ENCODE measurements at places on chromosomes 3 and 15.
A peak's percentile ranks its signal among the peaks of the same experiment; 100 is the strongest.

- DNase-seq: no peak
These were observed 135.5 kb upstream of the RARB start for GRCh38 chr3:25292595-25292994.

- no peak for DNase-seq
These were observed 113.5 kb downstream of the KCNAB1 start for GRCh38 chr3:156233876-156234275.

DNA sequence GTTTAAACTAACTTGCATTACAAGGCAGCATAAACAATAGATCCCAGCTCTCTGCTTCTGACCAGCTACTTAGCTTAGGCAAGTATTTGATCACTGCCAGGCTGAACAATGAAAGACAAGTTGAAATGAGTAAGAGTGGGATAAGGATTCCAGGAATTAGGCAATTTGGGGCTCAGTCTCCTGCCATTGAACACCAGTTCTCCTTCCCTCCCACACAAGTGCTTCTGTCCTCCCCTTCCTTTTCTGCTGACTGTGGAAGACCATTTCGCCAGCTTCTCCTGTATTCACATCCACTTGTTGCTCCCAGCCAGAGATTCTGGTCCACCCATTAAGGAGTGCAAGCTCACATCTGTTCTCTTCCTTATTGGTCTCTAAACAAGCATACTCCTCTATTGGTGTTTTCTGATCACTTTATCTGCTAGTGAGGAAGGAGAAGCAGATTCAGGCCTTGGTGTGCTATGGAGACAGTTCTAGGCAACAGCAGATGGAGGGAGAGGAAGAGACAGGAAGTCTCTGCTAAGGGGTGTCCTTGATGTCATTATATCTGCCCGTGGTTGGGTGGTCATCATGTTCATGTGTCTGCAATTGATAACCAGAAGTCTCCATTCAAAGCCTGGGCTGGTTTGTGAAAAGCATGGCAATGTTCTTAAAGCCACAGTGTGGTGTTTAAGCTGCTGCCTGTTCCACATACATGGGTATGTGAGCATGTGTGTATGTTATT is 121.5 kb downstream of the PLCL2 start:
- no peak for DNase-seq

DNA sequence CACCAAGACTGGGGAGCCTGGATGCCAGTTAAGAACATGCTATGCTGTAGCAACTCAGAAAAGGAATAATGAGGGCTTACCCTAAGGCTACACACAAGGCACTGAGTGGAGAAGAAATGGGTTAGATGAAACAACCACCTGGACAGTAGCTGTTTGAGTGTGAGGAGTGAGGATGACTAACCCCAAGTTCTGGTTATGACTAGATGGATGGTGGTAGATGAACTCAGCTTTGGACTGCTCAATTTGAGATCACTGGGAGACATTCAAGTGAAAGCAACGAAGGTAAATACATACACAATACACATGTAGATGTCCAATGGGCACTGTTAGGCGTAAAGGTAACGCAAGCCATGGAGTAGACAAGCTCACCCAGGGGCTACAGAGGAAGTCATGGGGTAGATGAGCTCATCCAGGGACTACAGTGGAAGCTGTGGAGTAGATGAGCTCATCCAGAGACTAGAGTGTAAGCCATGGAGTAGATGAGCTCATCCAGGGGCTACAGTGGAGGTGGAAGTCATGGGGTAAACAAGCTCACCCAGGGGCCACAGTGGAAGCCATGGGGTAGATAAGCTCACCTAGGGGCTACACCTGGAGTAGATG is 98.3 kb downstream of the ANO10 start:
- no peak for DNase-seq

DNA sequence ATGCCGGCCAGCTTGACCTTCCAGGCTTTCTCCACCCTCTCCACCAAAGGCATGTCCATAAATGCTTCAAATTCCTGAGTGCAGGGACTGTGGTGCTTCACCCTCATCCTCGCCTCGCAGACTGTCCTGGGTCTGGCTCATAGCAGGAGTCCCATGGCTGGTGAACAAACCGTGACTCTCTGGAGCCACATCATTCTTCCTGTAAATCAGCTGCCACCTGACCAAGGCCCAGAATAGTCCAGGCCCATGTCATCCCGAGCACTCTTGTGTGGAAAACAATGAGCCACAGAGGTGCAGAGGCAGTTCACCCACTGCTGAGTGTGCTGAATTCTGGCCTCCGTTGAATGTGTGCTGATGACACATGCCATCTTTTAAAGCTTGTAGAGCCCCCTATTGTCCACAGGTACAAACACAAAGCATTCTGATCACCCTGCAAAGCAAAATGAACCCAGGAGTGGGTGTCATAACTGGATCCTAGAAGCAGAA is 68.6 kb downstream of the ABHD5 start:
- no peak for DNase-seq

GRCh38 chr3:186589856-186590579 is 19.5 kb downstream of the DNAJB11 start:
- peak; percentile 38 for DNase-seq

- DNase-seq: no peak
These were observed 619.8 kb upstream of the ZNF717 start for GRCh38 chr3:76405196-76405595.

- no peak for DNase-seq
These were observed 184.5 kb upstream of the CHRNA7 start for GRCh38 chr15:31845791-31846190.

DNA sequence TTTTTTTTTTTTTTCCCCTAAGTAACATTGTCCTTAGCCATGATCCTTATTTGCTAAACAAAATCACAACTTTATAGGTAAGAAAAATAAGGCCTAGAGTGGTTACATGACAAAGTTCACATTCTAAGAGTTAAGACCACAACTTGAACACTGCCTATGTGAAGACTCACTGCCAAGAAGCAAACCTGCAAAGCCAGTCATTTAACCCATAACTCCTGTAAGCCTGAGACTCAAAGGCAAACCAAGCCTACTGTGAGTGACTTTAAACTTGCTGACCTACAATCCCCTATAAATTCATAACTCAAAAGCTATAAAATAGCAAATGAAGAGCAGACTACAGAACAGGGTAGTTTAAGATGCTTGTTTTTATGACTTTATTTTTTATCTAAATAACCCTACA is 12.9 kb upstream of the ANKRD28 start:
- DNase-seq: no peak

- DNase-seq: no peak
These were observed 427.0 kb upstream of the RBMS3 start for GRCh38 chr3:28853830-28854229.

DNA sequence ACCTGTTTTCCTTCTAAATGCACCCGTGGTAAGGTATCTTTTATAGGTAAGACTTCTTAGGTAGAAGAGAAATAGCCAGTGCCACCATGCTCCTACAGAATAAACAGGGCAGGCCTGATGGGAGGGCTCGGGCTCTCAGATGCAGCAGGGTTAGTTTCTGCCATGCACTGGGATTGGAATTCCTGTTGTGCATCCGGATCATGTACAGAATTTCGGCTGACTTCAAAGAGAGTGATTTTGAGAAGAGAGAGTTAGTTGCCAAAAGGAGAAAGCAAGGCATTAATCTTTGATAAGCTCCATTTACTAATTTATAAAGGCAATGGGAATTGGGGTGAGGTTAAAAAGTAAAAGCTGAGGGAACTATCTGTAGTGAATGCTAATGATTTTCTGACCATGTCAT is 211.2 kb downstream of the WDR72 start:
- no peak for DNase-seq

DNA sequence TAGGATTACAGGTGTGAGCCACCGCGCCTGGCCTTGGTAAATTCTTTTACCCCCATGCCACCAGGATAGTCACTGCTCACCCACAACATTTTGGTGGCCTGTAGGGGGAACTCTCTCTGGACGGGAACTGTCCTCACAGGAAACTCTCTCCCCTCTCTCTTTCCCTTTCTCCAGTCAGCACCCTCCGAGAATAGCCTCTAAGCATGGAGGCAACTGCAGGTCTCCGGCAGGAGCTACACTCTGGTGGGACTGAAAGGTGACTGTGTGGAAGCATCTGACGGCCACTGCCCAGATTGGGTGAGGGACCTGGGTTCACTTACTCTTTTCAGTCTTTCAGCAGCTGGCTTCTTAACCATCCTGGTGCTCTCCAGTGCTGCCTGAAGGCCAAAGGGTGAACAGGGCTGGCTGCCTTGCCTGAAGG is 21.3 kb downstream of the TRANK1 start:
- DNase-seq: no peak

- no peak for DNase-seq
These were observed 51.0 kb upstream of the ATP13A3 start for GRCh38 chr3:194537732-194538247.

DNA sequence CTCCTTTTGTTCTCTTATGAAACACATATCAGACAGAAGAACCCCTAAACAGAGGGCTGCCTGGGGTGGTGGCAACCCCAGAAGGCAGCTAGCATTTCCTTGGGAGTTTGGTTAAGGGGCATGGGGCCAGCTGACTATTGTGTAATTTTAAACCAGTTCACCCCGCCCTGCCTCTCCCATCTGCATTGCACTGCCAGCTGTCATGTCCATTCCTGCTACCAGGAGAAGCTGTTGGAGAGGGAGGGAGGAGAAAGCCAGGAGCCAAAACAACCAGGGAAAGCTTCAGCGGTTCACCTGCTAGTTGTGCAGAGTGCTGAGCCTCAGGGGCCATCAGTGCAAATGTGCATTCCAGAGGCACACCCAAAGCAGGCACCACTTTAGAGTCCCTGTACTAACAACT is 47.6 kb upstream of the ATP1B3 start:
- no peak for DNase-seq

- no peak for DNase-seq
These were observed 329.5 kb downstream of the MFSD1 start for GRCh38 chr3:159131376-159131775.

DNA sequence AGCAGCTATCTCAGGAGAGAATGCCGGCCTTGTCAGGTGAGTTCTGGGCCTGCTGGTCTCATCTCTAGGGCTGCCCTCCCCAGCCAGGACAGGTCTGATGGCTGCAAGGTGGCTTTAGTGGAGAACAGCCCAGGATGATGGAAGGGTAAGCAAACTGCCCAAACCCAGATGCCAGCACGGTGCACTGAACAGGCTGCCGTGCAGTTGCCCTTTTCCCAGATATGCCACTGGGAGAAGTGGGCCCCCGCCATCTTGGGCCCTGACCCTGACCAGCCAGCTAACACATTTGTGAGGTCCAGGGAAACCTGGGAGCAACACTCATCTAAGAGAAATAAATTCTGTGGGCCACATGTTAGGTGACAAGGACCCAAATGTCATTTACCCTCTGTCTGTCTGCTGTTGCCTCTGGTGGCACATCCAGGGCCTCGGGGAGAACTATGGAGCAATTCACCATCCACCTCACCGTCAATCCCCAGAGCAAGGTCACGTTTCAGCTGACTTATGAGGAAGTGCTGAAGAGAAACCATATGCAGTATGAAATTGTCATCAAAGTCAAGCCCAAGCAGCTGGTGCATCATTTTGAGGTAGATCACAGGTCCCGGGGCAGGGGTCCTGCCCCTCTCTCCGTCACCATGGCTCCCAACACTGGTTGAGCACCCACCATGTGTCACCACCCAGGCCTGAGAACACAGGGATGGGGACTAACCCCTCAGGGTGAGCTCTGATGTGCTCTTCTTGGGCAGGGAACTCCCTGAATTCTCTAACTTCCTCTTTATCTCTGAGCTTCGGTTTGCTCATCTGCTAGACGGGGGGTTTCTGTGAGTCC is 1.8 kb downstream of the ITIH1 start:
- no peak for DNase-seq

DNA sequence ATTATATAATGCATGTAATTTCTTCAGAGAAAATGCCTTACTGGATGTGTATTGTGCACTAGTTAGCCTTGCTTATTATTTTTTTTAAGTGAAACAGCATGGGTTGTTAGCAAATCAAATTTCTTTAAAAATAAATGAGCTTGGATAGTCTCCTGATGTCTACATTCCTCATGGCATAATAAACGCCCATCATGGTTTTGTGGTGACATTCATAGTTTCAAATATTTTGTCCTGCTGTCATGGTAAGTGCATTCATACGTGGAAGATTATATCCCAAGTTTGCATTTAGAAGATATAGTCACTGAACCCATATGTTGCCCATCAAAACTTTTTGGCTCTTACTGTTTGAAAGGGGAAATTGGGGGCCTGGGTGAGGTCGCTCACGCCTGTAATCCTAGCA is 130.7 kb downstream of the ALCAM start:
- no peak for DNase-seq

DNA sequence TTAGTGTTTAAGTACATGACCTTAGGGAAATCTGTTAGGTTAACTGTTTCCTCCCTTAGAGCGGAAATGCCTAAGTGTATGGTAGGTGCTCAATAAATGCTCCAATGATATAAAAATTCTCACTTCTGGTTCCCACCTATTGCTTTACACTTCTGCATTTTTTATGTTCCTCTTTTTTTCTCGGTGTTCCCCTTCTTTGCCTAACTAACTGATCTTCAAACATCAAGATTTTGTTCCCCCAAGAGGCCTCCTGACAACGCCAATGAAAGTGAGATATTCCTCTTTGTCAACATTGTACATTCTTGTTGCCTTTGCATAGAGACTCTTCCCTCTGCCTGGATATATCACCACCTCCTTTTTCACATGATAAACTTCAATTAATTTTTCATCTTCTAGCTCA is 17.4 kb downstream of the SLC35A5 start:
- DNase-seq: no peak

DNA sequence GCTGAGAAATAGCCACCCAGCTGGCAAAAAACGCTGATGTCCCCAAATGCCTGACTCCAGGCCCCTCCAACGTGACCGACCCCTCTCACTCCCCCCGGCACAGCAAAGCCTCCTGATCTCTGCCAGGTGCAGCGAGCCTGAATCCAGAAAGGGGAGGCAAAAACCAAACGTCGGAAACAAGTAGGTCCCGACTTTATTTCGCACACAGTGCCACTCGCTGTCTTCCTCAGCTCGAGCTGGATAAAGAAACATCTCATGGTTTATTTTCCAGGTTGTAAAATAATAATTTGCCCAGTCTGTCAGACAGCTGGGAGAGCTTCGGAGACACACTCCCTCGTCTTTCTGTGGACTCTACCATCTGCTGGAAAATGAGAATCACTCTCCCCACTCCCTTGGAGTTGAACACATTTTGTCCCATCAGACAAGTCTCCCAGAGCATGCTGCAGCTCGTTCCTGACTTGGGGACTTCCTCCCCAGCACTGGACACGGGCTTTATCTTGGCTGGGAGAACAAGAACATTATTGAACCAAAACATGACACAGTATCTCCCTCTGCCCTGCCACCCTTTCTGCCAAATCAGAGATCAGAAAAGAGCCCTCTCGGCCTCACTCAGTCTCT is 142.8 kb downstream of the NUP210 start:
- DNase-seq: no peak

Data from NCI-H1436 treated with DMSO at 0.1 percent for 48 hours (cell line).